GM12864 (cell line): ENCODE measurements at places on chromosomes 5 and 9.

DNA sequence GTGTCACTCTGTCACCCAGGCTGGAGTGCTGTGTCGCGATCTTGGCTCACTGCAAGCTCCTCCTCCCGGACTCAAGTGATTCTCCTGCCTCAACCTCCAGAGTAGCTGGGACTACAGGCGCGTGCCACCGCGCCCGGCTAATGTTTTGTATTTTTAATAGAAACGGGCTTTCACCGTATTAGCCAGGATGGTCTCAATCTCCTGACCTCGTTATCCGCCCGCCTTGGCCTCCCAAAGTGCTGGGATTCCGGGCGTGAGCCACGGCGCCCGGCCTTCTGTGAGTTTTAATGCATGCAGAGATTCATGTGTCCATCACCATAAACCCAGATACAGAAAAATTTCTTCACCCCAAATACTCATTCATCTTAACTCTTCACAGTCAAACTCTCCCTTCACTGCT, 1046.7 kb downstream of the CDH9 start:
- no peak for DNase-seq

GRCh38 chr5:143016777-143017516, 246.8 kb downstream of the ARHGAP26 start:
- DNase-seq, result no peak

- no peak for DNase-seq
Measured at GRCh38 chr5:134892926-134893325, 12.0 kb upstream of the PCBD2 start.

DNA sequence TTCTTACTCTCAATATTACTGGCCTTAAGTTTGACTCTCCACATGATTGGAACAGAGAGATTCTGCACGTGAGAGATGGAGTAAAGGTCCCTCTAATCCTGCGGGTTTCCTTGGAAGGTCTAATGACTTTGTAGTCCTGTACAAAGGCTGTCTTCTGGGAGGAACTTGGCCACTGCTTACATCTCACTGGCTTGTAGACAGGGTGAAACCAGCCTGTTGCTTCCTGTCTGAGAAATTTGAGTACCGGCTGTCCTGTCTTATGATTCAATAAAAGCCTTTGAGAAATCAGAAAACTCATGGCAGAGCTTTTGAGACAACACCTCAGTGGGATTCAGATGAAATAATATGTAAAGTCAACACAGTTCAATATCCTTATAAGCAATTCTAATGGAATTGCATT, 43.0 kb downstream of the IL31RA start:
- DNase-seq, result no peak

DNA sequence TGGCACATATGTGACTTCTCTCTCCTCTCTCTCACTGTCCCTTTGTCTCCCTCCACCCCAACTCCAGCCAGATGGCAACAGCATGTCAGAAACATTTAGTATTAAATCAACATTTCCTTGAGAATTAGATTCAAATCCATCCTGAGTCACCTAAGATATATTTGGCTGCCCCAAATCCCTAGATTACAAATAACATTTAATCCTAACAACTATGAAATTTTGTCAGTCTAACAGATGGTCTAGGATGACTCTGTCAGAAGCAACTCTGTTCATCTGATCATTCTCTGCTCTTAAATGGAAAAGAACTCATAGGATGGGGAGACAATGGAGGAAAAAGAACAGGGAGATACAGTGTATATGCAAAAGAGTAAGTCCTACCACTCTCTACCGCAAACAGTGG, 201.2 kb downstream of the TSSK1B start:
- DNase-seq, result no peak

- no peak for DNase-seq
Measured at GRCh38 chr5:128197896-128198522, 114.4 kb downstream of the SLC12A2 start.

- no peak for DNase-seq
Measured at GRCh38 chr9:134243778-134244467, 79.6 kb upstream of the RNU6ATAC start.

- peak; percentile 84 for DNase-seq
Measured at GRCh38 chr9:123318202-123318601, 37.8 kb upstream of the CRB2 start.

DNA sequence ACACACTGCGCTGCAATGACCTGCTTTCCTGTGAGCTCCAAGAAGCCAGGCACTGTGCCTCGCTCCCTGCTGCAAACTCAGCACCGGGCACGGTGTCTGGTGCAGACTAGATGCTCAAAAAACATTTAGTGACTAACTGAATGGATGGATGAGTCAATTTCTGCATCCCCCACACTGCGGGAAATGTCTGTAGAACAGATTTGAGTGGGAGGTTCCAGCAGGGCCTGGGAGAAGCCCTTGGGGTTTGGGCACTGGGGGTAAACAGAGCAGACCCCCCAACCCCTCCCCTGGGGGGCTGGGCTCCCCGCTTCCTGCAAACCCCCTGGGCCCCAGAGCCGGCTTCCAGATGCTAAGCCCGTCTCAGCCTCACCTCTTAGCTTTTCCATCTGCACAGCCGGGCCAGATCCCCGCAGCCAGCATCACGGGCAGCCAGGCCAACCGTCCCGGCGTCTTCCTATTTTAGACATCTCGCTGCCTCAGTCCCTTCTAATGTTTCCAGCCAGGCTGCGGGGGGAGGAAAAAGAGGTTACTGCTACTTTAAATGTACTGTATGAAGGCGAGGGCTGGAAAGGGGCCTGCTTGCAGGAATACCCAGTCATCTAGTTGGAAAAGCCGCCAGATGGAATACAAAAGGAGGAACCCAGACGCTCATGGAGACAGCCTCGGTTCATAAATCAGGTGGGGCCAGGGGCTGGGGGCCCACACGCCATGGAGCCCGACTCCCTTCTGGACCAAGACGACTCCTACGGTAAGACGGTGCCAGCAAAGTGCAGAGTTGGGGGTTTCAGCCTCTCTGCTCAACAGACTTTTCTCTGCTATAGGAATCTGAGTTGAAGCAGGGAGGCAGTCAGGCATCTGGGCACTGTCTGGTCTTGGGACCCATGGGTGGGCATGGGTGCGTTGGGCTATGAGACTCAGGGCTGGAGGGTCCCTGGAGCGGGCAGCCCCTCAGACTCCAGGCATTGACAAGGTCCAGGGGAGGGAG, 67.1 kb upstream of the GGTA1 start:
- no peak for DNase-seq

DNA sequence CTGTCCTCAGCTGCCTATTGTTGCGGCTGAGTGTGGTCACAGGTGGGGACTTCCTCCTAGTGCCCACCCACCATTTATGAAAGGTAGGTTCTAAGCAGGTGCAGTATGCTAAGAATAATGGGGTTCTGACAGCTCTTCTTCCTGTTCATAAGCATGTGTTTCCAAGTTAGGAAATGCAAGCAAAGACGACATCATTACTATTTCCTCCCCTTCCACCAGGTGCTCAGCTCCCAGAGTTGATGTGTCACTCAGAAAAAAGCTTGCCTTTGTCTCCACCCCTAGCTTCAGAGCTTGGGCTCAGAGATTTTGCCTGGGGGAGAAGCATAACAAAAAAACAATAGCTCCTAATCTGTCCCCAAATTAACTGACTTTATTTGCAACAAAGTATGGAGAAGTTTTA, 1076.7 kb downstream of the NR2F1-AS1 start:
- no peak for DNase-seq

- no peak for DNase-seq
Measured at GRCh38 chr5:98656796-98657195, 116.7 kb upstream of the RGMB start.

- no peak for DNase-seq
Measured at GRCh38 chr5:34941936-34942335, 12.6 kb downstream of the DNAJC21 start.

GRCh38 chr5:106530150-106530549, 1140.6 kb downstream of the EFNA5 start:
- DNase-seq, result no peak

GRCh38 chr9:113956901-113957300, 80.8 kb downstream of the ZNF618 start:
- DNase-seq, result no peak

DNA sequence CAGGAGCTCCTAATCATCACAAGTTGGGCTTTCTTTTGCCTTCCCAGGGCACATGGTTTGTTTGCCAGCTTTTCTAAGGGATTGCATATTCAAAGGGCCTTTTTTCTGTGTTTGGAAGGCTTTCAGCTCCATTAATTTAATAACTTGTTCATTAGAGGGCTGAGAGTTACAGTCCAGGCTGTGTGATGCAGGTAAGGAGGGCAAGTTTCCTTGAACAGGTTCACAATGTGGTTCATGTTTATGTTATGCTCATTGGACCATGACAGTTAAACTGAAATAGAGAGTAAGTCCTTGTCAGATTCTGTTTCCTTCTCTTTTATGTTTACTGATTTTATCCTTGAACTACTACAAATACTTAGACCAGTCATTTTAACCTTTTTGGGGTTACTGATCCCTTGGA, 174.4 kb downstream of the MARCHF11 start:
- DNase-seq, result no peak

DNA sequence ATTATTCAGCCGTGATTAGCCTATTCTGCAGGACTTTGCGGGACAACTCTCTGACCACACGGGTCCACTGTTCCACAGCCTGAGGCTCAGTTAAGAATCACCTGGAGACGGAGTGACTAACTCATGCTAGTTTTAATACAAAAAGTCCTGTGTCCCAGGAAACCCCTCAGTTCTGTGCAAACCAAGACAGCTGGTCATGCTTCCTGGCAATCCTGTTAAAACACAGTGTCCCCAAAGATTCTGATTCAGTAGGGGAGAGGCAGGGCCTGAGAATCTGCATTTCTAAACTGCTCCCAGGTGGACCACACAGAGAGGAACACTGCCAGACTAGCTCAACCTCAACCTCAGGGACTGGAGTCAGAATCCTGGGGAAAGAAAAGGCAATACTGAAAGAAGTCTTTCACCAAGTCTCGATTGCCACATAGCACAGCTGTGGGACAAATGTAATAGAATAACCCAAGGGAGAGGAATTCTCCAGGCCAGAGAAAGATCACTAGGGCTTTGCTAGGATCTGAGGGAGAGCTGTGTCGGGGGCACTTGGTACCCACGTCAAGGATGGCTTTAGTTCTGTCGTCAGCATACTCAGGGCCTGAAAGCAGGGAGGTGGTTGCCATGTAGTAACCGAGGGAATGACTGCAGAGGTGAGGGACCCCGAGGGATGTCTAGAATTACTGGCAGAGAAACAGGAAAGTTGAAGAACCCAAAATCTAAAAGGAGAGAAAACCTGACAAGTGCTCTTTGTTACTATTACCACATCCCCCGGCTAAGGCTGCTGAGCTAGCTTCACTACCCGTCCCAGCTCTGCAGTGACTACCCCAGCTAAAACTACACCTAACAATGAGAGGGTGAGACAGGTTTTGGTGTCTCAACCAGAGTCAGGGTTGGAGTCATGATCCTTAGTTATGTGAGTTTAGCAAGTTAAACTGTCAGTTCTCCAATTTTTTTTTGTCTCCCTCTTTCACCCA, 8.6 kb downstream of the SUSD1 start:
- DNase-seq, result no peak

DNA sequence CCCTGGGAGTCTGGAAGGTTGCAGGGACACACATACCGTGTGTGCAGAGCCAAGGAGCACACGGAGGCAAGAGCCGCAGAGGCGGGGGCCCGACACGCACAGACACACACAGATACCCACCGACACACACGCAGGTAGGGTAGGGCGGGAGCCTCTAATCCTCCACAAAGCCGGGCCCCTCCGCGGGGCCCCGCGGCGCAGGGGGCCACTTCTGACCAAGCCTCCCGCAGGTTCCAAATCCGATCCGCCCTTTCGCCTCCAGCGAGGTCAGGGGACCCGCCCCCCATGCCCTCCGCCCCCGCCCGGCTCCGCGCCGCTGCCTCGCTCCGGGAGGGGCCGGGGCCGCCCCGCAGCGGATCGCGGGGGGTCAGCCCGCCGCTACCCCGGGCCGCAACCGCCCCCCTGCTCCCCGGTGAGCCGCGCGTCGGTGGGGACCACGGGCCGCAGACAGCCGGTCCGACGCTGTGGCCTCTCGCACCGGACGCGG, 1.4 kb upstream of the LMX1B start:
- DNase-seq, result no peak

- peak; percentile 7 for DNase-seq
Measured at GRCh38 chr5:44885903-44886302, 77.2 kb downstream of the MRPS30 start.

GRCh38 chr5:132059043-132059695, 1.3 kb upstream of the IL3 start:
- no peak for DNase-seq

GRCh38 chr9:69809304-69809863, 11.2 kb upstream of the CFAP95 start:
- no peak for DNase-seq

DNA sequence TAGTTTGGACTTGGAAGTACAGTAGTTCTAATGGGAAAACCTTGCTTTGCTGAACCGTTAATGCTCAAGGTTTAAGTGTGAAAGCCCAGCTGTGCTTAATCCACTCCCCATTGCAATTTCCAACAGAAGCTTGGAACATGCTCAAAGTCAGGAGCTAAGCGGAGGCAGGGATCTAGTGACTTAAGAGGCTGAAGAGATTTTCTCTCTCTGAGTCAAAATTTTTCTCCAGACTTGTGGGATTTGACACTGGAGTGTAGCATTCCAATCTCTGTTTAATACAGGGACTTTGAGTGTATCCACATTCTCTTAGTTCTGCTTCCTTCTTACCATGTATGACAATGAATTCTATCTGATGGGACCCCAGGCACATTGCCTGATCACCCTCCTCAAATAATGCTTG, 471.8 kb downstream of the KIF4B start:
- DNase-seq, result no peak

DNA sequence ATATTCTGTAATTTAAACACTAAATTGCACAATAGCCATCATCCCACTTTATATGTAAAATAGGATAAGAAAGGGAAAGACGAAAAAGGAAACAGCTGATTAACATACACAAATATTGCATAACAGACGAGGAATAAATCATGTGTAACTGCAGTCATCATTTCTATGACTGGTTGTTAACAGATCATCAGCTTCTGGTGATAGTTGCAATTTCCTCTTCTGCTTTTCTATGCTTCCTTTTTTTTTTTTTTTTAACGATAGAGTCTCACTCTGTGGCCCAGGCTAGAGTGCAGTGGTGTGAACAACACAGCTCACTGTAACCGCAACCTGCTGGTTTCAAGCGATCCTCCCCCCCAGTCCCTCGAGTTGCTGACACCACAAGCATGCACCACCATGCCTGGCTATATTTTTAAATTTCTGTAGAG, 22.5 kb upstream of the JAKMIP2 start:
- DNase-seq, result peak; percentile 19

DNA sequence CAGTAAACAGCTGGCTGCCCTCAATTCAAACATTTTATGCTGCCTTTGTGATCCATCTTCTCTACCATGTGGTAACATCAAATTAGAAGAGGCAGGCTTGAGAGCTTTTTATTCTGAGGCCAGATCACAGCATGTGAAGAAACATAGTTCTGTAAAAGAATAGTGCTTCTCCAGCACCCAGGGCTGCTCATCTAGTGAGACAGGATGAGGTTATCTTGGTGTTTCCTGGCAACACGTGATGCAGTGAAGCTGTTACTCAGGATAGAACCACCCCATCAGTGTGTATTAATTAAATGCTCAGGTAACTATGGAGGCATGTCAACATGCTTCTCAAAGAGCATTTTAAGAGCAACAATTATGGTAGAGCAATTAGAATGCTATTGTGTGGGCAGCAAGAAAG, 400.5 kb upstream of the ACO1 start:
- no peak for DNase-seq
